Activated CD4-positive, alpha-beta T cell treated with anti-CD3 and anti-CD28 coated beads, Interleukin-10, Interleukin-2, amounts not matched to agents 100 ng/mL and 50 ng/mL, durations not matched to agents 16 hours and 8 hours (primary cell): ENCODE measurements at places on chromosomes 1 and 21.

DNA sequence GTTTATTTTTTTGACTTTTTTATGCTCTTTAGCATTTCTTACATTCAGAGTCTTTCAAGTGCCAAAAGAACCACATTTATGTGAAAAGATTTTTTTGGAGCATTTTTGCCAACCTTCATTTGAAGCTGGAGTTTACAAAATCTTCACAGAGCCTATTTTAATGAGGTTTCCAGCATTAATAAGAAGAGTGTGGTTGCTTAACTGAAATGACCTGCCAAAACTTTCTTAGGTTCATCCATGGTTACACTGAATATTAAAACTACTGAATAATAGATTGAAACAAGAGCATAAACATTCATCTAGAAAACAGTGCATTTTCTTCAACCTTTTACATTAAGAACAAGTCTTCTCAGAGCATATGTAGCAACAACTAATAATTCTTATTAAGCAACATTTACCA is 672.3 kb upstream of the CXADR start:
- DNase-seq: no peak

- DNase-seq: no peak
Measured at GRCh38 chr1:244653439-244654107, 647 bp downstream of the DESI2 start.

- DNase-seq: no peak
Measured at GRCh38 chr1:36534711-36535412, 52.1 kb upstream of the CSF3R start.

- no peak for DNase-seq
Measured at GRCh38 chr1:109929170-109929569, 18.5 kb downstream of the CSF1 start.

DNA sequence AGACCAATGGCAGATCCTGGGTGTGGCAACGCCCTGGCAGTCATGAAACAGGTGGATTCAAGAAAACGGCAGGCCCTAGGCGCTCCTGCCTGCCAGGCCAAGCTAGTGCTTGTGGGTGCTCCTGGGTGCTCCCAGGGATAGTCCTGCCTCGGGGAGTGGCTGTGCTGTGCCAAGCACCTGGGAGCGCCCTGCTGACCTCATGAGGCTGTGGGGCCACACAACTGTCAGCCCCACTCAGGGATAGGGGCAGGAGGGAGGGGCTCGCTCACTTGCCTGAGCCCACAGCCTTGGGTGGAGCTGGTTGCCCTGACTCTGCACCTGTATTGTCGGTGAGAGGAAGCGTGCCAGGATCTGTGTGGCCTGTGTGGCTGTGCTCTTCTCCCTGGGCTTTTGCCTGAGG is 9.4 kb downstream of the SNAP47 start:
- DNase-seq: no peak

DNA sequence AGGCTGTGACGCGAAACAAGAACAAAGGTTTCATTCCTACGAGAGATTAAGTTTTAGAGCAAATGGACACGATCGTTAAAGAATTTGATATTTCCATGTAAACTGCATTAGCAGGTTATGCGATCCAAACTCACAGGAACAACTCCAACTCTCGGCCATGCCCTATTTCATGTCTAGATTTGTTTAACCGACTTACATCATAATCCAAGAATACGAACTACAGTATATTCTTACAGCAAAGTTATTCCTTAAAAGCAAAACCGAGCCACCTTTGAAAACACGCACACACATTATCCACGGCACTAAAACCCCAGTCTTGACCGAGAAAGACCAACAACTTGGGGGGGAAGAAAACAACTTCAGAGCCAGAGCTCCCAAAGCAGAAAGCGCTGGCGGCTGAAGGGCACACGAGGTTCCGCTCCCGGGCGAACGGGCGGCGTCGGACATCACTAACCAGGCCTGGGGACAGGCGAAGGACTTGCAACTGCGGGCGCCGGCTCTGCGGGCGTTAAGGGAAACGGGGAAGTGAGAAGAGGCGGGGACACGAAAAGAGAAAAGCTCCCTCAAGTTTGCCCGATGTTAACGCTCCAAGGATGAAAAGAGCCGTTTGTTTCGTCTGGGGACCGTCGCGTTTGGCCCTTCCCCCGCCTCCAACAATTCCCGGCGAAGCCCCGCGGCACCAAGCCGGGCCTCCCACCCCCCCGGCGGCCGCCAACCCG is 690 bp downstream of the B3GALNT2 start:
- DNase-seq: peak; percentile 29

- DNase-seq: no peak
Measured at GRCh38 chr1:110556471-110556807, 37.5 kb upstream of the KCNA10 start.

- no peak for DNase-seq
Measured at GRCh38 chr1:191099696-191100095, 622.0 kb upstream of the BRINP3 start.

DNA sequence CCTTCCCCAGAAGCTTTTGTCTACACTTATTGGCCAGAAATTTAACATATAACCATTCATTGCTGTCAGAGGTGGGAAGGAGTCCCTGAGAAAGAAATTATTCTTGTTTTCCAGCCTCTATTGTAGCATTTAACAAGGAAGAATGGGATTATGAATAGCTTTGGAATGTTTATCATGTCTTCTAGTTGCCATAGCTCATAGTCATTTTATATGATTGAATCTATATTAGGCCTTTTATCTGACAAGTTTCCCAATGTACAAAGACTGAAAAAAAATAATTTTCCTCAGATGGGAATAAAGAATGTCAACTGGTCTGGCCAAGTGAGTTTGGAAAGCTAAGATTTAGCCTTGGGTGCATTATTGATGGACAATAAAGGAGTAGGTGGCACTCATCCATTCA is 28.3 kb downstream of the PTPRC start:
- DNase-seq: no peak

DNA sequence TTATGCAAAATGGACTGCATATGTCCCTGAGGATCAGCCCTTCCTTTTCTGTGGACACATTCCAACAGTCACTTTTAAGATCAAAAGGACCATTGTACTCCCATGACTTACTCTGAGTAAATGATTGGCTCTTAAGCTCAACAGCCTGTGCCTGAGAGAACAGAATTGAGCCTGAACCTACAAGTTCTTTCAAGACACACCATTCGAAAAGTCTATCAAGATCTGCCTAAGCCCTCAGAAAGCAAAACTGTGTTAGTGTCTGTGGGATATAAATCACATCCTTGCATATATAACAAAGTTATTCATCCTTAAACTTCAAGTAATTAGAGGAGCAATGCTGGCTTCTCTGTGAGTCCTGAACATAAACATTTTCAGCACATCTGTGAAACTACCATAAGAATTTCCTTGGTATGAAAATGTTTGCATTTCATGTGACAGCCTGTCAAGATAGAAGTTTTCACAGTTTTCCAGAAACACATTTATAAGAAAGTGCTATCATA is 41.6 kb downstream of the PCNX2 start:
- no peak for DNase-seq

DNA sequence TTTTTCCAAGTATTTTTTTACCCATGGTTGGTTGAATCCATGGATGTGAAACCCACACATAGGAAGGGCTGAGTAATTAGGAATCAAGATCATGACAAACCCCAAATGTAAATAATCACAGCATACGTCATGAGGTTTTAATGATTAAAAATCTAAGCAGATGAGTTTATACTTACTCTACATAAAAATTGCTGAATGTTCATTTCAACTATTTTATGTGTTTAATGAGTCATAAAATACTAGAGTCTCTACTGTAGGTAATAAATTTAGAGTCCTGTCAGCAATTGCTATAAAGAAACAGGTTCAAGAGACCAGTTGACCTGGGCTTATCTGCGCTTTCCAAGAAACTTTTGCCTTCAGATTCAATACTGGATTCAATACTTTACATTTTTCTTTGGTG is 18.2 kb downstream of the CTH start:
- no peak for DNase-seq

GRCh38 chr1:8096105-8097011 is 70.2 kb upstream of the ERRFI1 start:
- DNase-seq: peak; percentile 80

DNA sequence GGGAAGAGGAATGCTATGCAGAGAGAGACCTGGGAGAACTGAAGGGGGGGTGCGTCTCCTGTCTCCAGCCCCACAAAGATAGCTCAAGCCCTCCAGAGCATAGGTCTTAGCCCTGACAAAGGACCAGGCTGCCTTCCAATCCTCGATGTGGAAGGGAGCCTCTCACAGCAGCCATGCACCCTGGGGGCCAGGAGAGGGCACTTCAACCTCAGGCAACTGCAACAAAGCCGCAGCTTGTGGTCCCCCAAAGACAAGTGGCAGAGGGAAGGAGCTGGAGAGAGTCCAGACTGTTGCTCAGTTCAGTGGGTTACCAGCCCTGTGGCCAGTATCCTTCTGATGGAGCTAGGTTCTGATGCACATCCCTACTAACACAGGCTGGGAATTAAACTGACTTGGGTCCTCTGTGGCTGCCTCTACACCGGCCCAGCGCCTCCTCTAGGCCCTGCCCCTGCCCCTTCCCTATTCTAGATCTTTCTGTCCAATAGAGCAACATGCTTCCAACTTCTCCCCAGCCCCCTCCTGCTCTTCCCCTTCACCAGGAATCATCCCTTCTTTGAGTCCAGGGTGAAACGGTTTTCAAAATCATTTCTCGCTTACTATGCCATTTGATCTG is 100.7 kb upstream of the SPATA6 start:
- peak; percentile 29 for DNase-seq

DNA sequence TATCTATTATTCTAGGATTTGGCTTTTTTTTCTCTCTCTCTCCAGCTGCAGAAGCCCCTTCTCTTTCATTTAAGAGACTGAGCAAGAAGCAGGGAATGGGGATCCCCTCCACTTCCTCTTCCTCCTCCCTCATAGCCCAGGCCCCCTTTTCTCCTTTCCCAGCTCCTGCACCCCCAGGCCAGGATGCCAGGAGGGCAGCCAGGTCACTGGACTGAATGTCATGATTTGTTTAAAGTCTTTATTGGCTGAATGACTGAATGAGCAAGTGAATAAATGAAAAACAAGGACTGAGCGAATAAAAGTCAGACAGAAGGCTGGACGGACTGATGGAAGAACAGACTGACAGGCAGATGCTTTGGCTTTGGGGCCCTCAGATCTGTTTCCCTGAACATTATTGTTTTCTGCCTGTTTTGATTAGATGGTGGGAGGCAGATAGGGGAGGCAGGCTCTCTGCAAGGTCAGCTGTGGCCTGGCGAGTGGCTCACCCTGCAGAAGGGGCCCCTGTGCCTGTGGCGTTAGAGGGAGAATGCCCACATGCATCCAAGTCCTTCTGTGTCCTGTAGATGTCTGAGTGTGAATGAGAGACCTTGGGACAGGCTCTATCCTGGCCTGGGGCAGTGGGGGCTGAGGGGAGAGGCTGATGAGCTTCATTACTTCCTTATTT is 20.3 kb upstream of the ADGRB2 start:
- no peak for DNase-seq

- no peak for DNase-seq
Measured at GRCh38 chr21:37921091-37921490, 4.8 kb upstream of the KCNJ6 start.

GRCh38 chr1:25232027-25232865 is at the start of gene SYF2:
TSS of gene SYF2 (minus strand) at chr1:25232502. CDS start at chr1:25232467, 35 bp downstream.
- peak; percentile 95 for DNase-seq

DNA sequence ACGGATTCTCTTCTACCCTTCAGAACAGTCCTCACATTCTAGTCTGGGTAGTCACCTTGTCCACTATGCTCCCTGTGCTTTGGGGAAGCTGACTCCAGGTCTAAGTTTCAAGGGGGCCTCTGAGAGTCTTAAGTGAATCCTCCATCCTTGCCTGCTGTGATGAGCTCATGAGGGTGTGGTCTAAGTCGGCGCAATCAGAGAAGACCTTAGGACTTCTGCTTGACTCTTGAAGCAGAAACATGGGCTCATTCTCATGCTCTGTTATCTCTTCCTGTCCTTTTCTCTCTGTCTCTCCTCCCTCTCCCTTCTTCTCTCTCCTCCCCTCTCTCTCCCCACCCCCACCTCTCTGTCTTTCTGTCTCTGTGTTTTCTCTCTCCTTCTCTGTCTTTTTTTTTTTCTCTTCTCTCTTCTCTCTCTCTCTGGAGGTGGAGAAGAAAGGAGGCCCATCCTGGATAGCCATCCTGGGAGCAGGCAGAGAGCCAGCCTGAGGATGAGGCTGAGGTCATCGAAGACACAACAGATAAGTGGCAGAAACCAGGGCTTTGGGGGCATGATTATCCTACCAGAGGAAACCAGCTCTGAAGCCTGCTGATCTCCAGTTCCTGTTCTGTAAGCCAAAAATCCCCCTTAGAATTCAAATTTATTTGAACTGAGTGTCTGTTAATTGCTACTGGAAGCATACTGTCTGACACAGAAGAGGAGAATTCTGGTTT is 245.6 kb downstream of the SIPA1L2 start:
- DNase-seq: no peak

- peak; percentile 24 for DNase-seq
Measured at GRCh38 chr1:40630488-40631223, 34.8 kb downstream of the RIMS3 start.

GRCh38 chr1:154837034-154837671 is 32.9 kb downstream of the KCNN3 start:
- DNase-seq: no peak

- peak; percentile 46 for DNase-seq
Measured at GRCh38 chr1:28329395-28330153, 734 bp downstream of the MED18 start.

DNA sequence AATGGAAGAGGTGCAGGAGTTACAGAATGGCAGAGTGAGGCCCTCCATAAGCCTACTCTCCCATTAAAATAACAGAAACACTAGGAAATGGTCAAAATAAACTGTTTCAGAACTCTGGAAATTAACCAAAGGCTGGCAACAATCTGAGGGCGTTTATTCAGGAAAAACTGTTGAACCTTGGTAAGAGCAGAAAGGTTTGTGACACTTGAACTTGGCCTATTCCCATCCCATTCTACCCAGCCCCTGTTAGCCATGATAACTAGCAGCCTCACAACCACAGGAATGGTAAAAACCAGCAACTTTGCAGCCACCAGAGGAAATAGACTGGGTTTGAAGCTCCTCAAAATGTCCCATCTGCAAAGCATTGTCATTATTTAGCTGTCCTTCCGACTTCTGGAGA is 256.8 kb downstream of the RHOU start:
- no peak for DNase-seq

- no peak for DNase-seq
Measured at GRCh38 chr21:39961251-39961650, 94.0 kb downstream of the PCP4 start.

- no peak for DNase-seq
Measured at GRCh38 chr1:7771823-7772299, 765 bp downstream of the VAMP3 start.

- no peak for DNase-seq
Measured at GRCh38 chr1:2574350-2574749, 12.2 kb upstream of the PRXL2B start.

GRCh38 chr1:244801246-244801645 is 34.2 kb upstream of the COX20 start:
- DNase-seq: peak; percentile 54

- DNase-seq: no peak
Measured at GRCh38 chr1:54557671-54558355, 9.8 kb downstream of the ACOT11 start.

DNA sequence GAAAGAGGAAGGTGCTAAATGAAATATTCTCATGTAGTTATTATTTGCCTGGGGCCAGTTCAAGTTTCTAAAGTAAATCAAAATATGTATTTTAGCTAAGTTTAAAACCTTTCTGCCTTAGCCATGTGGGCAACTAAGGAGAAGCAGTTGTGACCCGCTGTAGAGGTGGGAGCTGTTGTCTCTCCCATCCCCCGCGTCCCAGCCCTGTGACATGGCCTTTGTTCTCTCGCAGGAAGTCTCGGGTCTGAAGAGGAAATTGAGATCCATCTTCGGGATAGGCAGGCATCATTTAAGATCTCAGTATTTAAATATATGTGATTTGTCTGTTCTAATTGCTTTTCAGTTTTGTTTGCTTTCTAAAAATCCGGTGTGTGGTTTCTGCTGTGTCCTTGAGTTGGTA is 121.5 kb downstream of the CAMTA1 start:
- DNase-seq: no peak
